ENCODE measurements at places on chromosomes 11 and 22. TPM values are rescaled to one million over a fixed set of nuclear protein-coding genes. Genes with fewer than 3 reads are reported as not detected.

The MAJIN gene
- total RNA-seq: not detected

DNA sequence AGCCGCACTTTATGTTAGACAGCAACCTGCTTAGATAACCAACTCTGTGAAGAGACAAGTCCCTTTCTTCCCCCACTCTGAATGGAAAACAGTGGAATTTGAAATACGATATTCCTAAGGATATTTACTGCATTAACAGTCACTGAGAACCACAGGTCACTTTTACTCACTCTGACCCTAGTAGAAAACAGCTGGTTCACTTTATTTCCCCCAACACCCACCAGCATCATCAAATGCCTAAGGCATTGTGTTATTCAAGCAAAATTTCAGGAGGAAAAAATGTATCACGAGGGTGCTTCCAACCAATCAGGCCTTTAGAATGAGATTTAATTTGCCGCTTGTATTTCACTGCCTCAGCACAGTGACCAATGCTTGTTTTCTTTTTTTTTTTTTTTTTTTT lies 1134.1 kb upstream of the CCDC90B start:
- no peak for DNase-seq

- DNase-seq: no peak
These were observed 262.3 kb downstream of the CADM1 start for GRCh38 chr11:115241899-115242298.

GRCh38 chr11:64095949-64096348 lies 60.2 kb downstream of the FLRT1 start:
- no peak for DNase-seq

DNA sequence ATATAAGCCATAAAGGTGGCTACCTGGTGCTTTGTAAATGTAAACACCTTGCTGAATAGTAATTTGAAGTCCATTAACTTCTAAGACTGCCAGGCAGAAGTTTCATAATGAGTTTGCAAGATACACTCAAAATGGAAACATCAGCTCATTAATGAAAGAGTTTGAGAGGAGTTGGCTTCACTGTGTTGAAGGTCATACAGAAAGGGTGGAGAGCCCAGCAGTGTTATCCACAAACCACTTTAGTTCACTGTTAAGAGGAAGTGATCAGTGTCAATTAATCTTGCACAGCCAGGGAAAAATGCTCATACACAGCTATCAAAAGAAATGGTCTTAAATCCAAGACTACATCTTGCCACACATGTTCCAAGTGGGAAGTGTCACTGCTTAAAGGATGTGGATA lies 689.4 kb downstream of the JRKL start:
- no peak for DNase-seq

GRCh38 chr11:27248576-27249509 lies 114.2 kb downstream of the CCDC34 start:
- no peak for DNase-seq

GRCh38 chr11:69971741-69972140 lies 106.4 kb upstream of the ANO1 start:
- peak; percentile 15 for DNase-seq

GRCh38 chr11:122101625-122102291 lies 14.3 kb downstream of the BLID start:
- no peak for DNase-seq

DNA sequence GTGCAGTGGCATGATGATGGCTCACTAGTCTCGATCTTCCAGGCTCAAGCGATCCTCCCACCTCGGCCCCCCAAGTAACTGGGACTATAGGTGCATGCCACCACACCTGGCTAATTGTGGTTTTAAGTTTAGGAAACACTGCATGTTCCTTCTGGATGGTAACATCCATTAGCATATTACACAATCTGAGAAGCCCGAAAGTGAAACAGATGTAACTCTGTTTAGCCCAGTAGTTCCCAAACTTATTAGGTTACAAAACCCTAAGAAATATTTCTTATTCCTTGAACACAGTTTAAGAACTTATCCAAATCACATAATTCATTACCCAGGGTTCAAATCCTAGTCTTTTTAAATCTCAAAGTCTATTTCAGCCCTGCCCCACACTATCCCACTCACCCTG lies 28.3 kb downstream of the POLDIP3 start:
- DNase-seq: no peak

DNA sequence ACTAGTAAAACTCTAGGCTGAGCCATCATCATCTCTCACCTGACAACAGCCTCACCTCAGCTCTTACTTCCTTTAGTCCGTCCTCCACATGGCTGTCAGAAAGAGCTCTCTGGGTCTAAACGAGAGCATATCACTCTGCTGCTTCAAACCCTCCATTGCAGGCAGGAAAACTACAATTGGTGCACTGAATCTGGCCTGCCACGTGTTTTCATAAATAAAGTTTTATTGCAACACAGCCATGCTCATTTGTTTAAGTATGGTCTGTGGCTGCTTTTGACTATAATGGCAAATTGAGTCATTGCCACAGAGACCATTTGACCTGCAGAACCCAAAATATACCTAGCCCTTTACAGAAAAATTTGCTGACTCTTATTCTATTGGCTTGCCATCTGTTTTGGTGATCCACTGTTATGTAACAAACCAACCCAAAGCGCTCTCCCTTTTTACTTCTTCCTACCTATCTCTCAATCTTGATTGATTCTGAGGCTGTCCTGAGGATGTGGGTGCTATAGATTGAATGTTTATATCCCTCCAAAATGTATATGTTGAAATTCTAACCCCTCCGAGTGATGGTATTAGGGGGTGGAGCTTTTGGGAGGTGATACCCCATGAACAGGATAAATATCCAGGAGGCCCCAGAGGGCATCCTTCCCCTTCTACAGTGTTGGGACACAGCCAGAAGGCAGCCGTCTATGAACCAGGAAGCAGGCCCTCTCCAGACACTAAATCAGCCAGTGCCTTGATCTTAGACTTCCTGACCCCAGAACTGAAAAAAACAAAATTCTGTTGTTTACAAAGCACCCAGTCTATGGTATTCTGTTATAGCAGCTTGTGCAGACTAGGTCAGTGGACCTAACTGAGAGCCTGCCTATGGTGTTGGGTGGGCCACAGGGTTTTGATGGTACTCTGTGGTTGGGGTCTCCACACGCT lies 99.9 kb downstream of the PIWIL4 start:
- DNase-seq: no peak

DNA sequence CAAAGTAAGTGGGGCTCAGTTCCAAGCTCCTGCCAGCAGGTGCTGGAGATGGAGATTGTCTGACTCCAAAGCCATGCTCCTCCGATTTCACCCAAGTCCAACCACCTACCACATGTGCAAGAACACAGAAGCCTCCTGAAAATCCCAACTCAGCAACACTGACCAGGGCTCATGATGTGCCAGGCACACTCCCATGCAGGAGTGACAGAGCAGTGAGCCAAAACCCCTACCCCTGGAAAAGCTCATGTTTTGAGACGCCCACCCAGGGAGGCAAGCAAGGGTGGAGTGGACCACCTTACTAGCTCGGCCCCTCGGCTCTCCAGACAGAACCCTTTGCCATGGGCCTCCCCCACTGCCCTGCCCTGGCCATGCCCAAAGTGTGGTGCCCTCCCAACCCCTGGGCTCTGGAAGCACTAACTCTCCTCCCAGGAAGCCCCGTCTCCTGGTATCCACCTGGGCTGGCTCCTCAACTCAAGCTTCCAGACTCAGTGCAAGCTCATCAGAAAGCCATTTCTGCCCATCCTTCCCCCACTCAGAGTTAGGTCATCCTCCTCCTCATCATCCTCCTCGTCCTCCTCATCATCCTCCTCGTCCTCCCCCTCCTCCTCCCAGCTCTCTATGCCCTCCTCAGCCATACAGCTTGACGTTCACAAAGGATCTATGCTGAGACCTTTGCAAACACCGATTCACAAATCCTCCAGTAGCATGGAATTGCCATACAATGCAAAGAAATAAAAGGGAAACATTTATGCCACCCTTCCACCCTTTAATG lies 154.9 kb downstream of the MPPED1 start:
- DNase-seq: no peak

The PTGDR2 gene
- not detected for total RNA-seq

GRCh38 chr11:58647141-58647699 lies 24.8 kb downstream of the CNTF start:
- DNase-seq: no peak

GRCh38 chr22:43733138-43733537 lies 79.0 kb downstream of the EFCAB6 start:
- no peak for DNase-seq

GRCh38 chr11:130796828-130797227 lies 119.5 kb downstream of the SNX19 start:
- DNase-seq: no peak

- DNase-seq: no peak
These were observed 863.6 kb downstream of the FAM181B start for GRCh38 chr11:81870066-81870412.

DNA sequence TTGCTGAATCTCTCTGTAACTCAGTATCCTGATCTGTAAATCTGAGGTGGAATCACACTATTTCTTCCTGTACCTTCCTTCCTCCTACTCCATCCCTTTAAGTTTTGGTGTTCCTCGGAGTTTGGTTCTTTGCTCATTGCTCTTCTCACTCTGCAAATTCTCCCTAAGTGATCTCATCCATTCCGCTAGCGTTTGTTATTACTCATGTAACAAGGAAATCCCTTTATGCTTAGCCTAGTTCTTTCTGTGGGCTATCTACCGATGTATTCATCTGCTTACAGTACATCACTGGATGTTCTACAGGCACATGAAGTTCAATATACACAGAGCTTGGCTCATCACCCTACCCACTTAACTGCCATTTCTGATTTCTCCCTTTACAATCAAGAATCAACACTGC lies 1.6 kb upstream of the CEP295 start:
- DNase-seq: no peak

The TBRG1 gene
- total RNA-seq: 30.0 TPM

The A4GALT gene
- 5.2 TPM for total RNA-seq

- no peak for DNase-seq
These were observed 19.8 kb upstream of the SHANK2 start for GRCh38 chr11:71272161-71272560.

The LIF gene
- total RNA-seq: 21.5 TPM

GRCh38 chr11:59010708-59011107 lies 71.4 kb downstream of the GLYATL1 start:
- DNase-seq: no peak

The ABCG4 gene
- 2.5 TPM for total RNA-seq

The TMPRSS13 gene
- total RNA-seq: not detected

DNA sequence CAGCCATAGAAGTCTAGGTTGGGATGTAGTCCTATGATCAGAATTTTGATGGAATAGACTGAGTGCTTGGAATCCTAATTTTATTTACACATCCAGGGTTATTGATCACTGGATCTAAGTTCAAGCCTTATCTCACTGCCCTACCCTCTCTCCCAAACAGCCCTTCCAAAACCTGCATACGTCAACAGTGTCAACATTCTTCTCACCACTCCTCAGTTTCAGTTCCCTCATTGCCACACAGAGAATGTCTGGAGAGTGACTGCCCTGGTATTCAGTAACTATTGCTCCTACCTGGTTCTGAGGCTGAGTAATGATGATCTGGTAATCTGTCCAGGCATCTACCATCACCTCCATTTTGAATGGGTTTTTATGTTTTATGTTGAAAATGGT lies 60.0 kb downstream of the GLYATL1 start:
- DNase-seq: no peak

DNA sequence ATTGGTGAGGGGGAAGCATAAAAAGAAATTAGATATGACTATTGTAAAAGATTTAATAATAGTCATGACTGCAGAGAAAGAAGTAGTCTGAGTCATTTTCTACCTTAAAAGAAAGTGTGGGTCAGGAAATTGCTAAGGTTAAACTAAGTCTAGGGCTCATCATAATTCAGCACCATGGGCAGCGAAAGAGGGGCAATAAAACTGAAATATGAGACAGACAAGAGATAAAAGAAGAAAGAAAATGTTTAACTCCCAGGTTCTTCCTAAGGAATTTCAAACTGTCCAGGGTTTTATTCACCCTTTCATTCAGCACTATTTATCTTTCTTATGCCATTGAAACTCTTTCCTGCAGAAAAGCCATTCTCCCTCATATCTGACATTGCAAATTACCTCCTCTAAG lies 114.4 kb upstream of the API5 start:
- no peak for DNase-seq

GRCh38 chr11:122105044-122105758 lies 10.8 kb downstream of the BLID start:
- DNase-seq: no peak

The TCF20 gene
- total RNA-seq: 35.1 TPM

DNA sequence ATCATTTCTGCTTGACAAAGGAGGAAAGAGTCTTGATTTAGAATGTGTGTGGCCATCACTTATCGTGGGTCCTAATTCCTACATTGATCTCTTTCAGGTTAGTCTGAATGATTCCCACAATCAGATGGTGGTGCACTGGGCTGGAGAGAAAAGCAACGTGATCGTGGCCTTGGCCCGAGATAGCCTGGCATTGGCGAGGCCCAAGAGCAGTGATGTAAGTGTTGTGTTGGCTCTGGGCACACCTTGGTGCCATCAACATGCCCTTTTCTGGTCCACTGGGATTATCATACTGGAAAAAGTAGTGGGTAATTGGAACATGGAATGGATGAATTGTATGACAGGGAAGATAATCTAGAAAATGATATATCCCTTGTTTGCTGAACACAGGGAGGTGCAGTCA lies 17.1 kb upstream of the SORL1-AS1 start:
- DNase-seq: no peak

- DNase-seq: peak; percentile 44
These were observed 56.9 kb upstream of the EIF3D start for GRCh38 chr22:36585841-36586240.

The OR5M10 gene
- total RNA-seq: not detected

DNA sequence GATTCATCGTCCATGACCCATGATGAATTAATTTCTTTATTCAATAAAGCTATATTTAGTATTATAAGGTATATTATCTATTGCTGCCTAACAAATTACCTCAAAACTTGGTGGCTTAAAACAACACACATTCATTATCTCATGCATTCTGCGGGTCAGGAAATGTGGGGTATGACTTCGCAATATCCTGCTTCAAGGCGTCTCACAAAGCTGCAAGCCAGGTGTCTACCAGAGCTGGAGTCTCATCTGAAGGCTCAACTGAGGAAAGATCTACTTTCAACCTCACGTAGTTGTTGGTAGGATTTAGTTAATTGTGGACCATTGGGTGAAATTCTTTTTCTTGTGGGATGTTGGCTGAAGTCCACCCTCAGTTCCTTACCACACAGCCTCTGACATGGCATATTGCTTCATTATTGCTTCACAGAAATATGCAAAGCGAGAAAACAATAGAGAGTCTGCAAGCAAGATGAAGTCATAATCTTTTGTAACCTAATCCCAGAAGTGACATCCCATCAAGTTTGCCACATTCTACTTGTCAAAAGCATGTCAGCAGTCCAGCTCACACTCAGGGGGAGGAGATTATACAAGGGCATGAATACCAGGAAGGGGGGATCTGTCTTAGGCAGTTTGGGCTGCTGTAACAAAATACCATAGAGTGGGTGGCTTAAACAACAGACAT lies 45.1 kb downstream of the KREMEN1 start:
- no peak for DNase-seq

- no peak for DNase-seq
These were observed 115.8 kb upstream of the IGLL5 start for GRCh38 chr22:22771696-22772377.

- no peak for DNase-seq
These were observed 11.9 kb upstream of the PKP3 start for GRCh38 chr11:382081-382629.
